Cerebellum (tissue), 4 donors: ENCODE measurements at places on chromosomes 16 and 17. TPM values are rescaled to one million over a fixed set of nuclear protein-coding genes. Genes with fewer than 3 reads are reported as not detected.
A peak's percentile ranks its signal among the peaks of the same experiment; 100 is the strongest.

Gene MYBBP1A
- total RNA-seq = 26.0 TPM

Gene FOXC2
- total RNA-seq = 0.45 TPM

Gene KCNJ16
- 9.1 TPM for total RNA-seq

Gene MED1
- total RNA-seq = 27.3 TPM

Gene TERF2IP
- 83.8 TPM for total RNA-seq

Gene TNFSF12
- 1.00 TPM for total RNA-seq

Gene NAGS
- 0.64 TPM for total RNA-seq

Gene ZNF205
- 11.0 TPM for total RNA-seq

Gene SDR42E1
- 0.82 TPM for total RNA-seq

Gene ANKRD40CL
- not detected for total RNA-seq

Gene DOK4
- total RNA-seq = 29.5 TPM

Gene C1QL1
- total RNA-seq = 4.3 TPM

Gene SRP68
- total RNA-seq = 21.5 TPM

DNA sequence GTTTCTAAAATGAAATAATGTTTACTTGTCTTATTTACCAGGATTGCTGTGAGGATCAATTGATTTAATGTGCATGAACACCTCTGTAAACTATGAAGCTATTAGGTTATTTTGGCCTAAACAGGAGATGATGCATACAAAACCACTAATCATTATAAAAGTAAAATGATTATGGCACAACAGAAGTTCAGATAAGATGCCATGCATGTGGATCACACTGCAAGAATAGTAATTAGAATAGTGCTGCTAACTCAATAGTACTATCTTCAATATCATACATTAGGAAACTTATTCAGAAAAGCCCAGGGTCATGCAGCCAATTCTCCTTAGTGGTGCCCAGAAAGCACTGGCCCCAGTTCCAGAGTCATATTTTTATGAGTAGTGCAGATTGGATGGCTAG, 66.9 kb downstream of the TMEM100 start:
- DNase-seq = no peak

DNA sequence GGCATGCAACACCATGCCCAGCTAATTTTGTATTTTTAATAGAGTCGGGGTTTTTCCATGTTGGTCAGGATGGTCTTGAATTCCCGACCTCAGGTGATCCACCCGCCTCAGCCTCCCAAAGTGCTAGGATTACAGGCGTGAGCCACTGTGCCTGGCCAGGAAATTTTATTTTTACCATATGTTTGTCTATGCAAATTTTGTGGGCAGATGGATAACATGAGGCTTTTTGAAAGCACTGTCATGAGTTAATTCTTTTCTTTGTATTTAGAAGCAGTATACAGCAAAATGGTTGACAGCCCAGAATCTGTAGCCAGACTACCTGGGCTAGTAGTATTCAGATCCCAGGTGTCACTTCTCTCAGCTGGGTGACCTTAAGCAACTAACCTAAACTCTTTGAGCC, 8.5 kb upstream of the KPNB1 start:
- no peak for DNase-seq

DNA sequence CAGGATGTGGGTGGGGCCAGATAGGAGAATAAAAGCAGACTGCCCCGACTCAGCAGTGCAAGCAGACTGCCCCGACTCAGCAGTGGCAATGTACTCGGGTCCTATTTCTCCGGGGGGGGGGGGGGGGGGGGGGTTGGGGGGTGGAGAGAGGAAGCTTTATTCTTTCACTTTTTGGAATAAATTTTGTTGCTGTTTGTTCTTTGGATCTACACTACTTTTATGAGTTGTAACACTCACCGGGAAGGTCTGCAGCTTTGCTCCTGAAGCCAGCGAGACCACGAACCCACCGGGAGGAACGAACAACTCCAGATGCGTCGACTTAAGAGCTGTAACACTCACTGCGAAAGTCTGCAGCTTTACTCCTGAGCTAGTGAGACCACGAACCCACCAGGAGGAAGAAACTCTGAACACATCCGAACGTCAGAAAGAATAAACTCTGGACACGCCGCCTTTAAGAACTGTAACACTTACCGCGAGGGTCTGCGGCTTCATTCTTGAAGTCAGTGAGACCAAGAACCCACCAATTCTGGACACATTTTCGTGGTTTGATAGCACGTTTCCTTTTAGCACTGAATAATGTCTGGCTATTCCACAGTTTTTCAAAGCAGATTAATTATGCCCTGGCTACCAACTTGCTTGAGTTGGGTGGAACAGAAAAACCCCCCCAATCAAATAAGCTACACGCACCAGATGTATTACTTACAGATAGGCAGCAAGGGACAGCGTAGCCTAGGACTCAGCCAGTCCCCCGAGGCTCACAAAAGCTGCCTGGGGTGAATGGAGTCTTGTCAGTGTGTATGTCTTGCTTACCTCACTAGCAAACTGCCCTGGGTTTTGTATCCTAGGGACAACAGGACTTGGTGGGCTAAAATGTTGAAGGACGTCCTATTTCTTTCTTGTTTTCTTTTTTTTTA, 11.9 kb downstream of the FZD2 start:
- DNase-seq = no peak

GRCh38 chr17:12553625-12554024, 112.1 kb upstream of the MYOCD start:
- no peak for DNase-seq

GRCh38 chr17:4004517-4005295, 40.5 kb upstream of the ATP2A3 start:
- peak; percentile 68 for DNase-seq

- DNase-seq = no peak
These were observed 48.4 kb upstream of the PABPN1L start for GRCh38 chr16:88914750-88915368.

DNA sequence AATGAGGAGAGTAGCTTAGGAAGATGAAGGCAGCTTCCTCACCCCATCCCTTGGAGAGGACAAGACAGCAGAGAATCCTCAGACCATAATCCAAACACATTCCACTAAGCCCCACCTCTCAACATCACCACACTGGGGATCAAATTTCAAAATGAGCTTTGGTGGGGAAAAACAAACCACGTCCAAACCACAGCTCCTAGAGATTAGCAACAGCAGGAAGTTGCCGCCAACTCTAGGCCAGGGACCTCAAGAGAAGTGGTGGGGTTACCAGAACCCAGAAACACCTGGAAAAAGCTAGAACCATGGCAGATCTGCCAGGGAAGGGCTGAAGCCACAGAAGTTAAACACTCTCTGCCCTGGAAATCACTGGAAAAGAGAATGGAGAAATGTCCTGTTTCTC, 571.6 kb downstream of the HS3ST4 start:
- DNase-seq = no peak

- no peak for DNase-seq
These were observed 579.1 kb downstream of the CDH13 start for GRCh38 chr16:83205896-83206295.

GRCh38 chr16:47984669-47985068, 171.1 kb downstream of the ABCC12 start:
- DNase-seq = no peak

DNA sequence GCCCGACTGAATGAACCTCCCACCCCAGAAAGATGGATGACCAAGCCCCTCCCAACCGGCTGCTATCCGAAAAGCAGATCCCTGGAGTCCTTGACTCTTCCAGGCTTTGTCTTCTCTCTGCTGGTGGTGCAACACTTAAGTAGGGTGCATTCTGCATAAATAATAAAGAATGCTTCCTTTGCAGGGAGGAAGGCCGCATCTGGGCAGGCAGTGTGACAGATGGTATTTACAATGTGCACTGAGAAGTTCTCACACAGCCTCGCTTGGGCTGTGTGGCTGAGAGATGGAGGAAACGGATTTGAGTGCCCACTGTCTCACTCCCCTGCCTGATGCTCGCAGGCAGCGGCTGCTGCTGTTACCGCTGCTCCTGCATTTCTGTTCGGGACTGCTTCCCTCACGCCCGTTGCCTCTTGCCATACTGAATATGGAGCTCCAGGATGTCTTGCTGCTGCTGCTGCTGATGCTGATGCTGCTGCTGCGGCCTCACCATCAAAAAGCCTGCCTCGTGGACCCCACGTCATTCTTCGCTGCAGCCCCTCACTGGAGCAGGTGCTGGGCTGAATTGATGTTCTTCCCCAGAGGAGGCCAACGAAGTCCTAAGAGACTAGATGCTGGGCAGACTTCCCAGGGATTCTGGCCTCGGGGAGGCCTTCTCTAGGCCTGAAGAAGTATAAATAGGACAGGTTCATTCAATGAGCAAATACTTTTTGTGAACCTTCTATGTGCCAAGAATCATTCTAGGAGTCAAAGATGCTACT, 7.1 kb upstream of the RHBDL3 start:
- no peak for DNase-seq

DNA sequence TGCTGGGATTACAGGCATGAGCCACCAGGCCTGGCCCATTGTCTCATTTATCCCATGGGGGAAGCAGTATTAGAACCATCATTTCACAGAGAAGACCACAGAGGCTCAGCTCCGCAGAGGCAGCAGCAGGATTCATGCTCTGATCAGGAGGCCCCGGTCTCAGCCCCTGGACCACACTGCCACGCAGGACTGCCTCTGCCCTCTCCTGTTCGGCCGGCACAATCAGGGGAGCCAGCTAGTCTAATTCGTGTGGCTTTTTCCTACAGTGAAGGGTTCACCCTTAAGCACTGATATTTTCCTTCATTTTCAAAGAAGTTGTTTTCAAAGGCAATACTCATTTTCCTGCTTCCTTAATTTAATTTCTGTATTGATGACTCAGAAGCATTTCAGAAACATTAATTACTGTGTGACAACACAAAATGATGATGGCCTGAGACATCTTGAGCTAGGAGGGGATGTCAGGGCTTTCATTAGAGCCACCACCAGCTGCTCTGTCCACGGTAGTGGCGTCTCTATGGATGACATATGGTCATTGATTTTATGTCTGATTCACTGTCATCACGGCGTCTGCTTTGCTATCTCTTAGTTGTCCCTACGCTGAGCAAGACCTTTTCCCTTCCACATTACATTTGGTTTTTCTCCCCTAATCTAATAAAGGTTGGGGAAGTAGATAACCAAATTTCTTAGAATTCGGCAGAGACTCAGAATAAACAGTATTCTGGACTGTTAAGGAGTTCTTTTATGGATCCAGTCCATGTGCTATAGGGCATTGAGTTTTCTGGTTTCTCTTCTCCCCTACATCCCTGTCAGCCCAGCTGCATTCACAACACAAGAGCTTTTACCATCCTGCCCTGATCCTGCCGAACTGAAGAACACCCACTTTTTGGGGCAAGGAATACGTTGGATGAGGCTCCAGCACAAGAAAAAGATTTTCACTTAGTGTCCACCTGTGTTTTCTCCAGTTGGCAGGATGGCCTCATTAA, 314.0 kb downstream of the SLC39A11 start:
- no peak for DNase-seq

DNA sequence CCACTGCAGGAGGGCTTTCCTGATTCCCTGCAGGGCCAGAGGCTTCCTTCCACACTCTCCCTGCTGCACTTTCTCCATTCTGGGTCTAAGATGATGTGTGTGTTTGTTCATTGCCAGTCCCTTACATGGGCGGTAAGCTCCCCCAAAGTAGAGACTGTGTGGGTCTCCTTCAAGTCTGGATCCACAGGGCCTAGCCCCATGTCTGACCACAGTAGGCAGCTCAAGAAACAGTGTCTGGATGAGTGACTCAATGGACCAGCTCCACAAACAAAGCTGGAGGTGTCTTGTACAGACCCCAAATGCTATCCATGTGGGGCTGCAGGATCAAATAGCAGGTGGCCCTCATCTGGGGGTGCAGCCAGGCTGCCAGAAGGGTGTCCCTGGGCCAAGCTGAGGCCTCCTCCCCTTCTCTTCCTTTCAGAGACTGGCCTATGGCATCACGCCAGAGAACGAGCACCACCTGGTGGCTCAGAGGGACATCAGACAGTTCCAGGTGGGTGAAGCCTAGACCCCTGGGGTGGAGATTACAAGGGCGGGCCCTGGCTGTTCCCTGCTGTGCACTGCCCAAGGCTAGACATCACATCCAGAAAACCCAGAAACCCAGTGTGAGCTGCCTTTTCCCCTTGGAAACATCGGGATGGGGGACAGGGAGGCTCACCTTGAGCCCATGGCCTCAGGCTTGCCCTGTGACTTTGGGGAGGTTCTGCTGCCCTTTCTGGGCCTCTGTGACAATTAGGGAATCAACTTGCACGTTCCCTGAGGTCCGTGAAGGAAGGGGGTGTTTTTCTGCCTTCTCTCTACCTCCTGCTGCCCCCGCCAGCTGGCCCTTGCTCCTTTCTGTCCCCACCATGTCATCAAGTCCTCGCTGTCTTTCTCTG, 45.9 kb downstream of the SLC6A2 start:
- DNase-seq = no peak

GRCh38 chr17:76385892-76386786, 1.7 kb downstream of the SPHK1 start:
- no peak for DNase-seq

GRCh38 chr16:54287131-54288029, 793 bp upstream of the IRX3 start:
- no peak for DNase-seq

DNA sequence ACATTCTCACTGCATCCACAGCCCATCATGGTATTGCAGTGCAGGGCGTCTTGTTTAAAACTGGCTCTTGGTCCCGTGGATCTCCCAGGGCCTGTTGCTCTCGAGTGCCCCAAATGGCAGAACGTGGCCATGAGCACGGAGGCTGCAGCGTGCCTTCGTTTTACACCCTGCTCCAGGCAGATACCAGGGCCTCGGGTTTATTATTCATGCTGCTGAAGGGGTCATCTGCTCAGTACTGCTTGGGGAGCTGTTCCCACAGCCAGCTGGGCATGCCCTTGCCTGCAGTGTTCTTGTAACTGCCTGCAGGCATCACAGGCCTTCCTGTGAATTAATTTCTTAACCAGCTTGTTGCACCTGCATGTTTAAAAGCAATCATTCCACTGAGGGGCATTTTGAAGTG, 129.7 kb upstream of the CHMP6 start:
- peak; percentile 80 for DNase-seq

DNA sequence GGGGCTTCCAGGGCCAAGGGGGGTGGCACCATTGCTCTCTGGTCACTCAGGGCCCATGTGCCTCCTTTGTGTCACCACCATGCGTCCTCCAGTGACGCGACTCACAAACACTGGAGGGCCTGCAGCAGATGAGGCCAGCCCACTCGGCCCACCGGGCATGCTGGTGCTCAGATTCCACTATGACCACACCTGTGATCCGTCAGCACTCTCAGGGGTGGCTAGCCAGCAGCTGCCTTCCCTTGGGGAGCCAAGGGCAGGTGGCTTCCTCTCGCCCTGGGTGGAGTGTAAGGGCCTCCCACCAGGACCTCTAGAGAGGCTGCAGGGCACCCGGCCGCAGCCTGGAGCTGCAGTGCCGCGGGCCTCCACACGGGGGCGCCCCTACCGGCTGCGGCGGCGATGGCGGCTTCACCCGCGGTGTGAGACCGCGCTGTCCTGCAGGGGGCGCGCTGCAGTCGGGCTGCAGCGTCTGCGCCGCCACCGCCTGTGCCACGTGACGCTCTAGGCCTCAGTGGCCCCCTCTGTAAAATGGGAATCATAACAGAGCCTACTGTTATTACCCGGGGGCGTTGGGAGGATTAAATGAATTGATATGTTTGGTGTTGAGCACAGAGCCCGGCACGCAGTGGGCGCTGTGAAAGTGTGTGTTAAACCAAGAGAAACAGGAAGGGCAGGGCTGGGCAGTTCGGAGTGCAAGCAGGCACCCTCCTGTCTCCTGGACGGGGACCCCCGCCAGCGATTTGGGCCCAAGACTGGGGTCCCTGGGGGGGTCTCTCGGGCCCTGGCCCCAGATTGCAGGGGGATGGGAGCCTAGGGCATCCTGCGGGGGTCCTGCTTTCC, 192.4 kb upstream of the GSE1 start:
- DNase-seq = no peak
